NCI-H1092 (cell line): ENCODE measurements at places on chromosomes 6 and 20.

DNA sequence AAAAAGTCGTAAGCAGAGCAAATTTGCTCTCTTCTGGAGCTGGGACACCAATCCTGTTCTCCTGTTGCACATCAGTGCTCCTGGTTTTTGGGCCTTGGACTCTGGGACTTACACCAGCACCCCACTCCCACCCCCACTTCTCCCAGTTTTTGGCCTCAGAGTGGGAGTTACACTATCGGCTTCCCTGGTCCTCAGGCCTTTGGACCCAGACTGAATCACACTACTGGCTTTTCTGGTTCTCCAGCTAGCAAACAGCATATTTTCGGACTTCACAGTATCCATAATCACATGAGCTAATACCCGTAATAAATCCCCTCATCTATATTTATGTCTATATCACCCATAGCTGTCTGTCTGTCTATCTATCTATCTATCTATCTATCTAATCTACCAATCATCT is 23.2 kb upstream of the ASCC3 start:
- no peak for DNase-seq

DNA sequence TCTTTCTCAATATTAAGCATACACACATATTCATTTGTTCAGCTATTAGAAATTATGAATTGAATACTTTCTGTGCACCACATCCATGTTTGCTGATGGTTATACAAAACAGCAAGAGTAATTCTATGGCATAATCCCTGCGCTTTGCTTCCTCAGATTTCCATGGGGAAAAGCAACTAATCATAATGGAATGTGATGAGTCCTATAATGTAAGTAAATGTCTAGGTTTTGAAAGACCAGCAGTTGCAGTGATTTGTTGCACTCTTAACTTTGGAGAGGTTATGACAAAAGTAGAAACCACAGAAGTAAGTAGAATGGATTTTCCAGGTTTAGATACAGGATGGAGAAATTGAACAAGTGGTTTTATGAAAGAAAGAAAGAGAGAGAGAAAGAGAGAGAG is 652.1 kb downstream of the CBLN4 start:
- DNase-seq: no peak

- no peak for DNase-seq
These were observed 77.8 kb downstream of the BMP7 start for GRCh38 chr20:57188576-57189079.

DNA sequence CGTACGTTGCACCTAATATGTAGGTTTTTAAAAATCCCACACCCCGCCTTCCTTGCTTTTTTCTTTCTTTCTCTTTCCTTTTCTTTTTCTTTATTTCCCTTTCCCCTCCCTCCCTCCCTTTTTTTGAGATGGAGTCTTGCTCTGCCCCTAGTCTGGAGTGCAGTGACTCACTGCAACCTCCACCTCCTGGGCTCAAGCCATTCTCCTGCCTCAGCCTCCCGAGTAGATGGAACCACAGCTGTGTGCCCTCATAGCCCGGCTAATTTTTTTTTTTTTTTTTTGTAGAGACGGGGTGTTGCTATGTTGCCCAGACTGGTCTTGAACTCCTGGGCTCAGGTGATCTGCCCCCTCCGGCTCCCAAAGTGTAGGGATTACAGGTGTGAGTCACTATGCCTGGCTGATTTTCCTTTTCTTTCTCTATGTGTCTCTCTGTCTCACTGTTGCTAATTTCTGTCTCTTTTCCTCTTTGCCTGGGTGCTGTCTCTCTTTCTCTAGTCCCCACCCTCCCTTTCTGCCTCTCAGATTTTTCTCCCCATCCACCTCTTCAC is 61.2 kb downstream of the SRC start:
- no peak for DNase-seq

- DNase-seq: no peak
These were observed 371.2 kb upstream of the SULF2 start for GRCh38 chr20:48156521-48156920.

DNA sequence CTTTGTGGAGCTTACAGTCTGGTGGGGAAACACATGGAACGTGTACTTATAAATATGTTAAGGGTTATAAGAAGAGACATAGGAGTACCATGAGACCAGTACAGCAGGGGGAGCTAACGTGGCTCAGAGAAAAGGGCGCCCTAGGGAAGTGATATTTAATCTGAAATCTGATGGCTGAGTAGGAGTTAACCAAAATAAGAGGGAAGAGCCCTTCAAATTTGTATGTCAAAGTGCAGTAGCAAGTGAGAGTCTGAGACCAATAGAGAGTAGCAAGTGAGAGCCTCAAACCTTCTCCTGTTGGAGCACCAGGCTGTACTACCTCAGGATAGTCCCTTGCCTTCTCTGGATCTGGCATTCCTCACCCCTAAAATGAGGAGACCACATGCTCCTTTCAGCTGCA is 6.1 kb upstream of the PKIG start:
- DNase-seq: no peak

DNA sequence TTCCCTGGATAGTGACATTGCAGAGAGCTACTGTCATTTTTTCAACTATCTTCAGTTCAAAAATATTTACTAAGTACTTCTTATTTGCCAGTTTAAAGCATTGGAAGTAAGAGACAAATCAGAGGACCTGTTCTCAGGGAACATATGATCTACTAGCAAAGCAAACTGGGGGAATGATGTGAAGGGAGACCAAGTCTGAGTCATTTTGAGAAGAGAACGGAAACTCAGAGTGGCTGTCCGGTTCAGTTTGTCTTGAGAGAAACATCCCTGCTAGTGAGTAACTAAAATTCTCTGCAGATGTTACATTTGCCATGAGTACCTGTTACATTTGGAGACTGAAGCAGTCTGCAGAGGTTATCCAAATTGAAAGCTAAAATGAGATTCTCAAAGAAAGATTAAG is 118.3 kb downstream of the KCNQ5 start:
- no peak for DNase-seq

- no peak for DNase-seq
These were observed 93.9 kb downstream of the EPB41L2 start for GRCh38 chr6:130969166-130969565.

GRCh38 chr6:21277601-21278374 is 315.8 kb upstream of the SOX4 start:
- DNase-seq: no peak

DNA sequence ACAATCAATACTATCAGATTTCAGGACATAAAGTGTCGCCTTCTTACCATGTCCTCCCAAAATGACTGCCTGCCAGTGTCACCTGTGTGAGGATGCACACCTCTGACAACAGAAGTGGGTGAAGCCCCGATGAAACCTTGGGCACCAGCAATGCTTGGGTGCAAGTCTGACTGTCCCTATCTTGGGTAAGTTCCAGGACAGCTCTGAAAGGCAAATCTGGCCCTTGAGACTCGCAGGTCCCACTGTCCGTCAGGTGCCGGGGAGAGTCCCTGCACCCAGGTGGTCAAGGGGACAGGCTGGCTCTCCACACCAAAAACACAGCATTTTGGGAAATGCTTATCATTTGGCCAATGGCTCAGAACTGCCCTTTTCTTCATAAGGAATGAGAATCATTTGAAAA is 43.3 kb downstream of the EZR start:
- no peak for DNase-seq

DNA sequence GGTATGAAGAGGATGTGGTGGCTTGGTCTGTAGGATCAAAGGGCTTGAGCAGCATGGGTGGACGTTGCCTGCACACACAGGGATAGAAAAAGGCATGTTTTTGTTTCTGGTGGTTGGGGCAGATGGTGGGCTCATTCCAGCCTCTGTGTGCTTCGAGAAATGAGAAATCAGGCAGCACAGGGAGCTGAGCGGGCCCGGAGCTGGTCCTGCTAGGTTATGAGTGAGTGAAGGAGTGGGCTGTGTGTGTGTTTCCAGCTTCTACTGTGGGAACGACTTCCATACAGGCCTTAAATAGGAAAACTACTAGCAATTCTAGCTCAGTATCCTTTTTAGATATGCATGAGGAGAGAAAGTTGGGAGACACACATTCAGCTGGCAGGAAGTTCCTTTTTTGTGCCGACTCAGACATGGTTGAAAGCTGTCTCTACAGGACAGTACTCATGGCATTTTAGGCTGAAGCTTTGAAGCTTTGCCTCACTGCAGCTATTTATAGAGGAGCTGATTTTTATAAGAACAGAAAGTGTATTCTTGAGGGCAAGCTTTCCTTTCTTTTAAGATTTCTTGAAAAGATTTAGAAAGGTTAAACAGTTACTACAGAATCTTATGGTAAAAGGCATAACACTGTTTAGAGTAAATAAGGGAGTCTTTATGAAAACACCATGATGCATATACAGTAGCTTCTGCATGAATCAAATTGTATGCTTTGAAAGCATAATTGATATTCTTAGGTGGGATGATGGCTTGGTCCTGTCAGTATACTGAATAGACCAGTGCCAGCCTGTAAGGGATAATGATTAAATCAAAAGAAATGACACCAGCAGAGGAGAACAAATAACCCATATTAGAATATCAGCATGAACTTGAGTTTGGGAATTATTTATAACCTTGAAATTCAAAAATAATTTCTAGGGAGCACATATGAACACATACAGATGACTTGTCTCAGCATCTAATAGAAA is 104.0 kb upstream of the MAN1A1 start:
- no peak for DNase-seq
